ENCODE measurements at places on chromosomes 6 and 20. TPM values are rescaled to one million over a fixed set of nuclear protein-coding genes. Genes with fewer than 3 reads are reported as not detected.

COL21A1 gene
- 4.7 TPM for total RNA-seq

TPBG gene
- 17.7 TPM for total RNA-seq

OGFRL1 gene
- total RNA-seq: 20.4 TPM

RIPK1 gene
- 24.8 TPM for total RNA-seq

PRR18 gene
- total RNA-seq: not detected

ZNF165 gene
- total RNA-seq: 4.2 TPM

DEFB132 gene
- total RNA-seq: not detected

DNAH8 gene
- not detected for total RNA-seq

- no peak for DNase-seq
Observed at GRCh38 chr6:120493505-120493904, 840.8 kb downstream of the TBC1D32 start.

DNA sequence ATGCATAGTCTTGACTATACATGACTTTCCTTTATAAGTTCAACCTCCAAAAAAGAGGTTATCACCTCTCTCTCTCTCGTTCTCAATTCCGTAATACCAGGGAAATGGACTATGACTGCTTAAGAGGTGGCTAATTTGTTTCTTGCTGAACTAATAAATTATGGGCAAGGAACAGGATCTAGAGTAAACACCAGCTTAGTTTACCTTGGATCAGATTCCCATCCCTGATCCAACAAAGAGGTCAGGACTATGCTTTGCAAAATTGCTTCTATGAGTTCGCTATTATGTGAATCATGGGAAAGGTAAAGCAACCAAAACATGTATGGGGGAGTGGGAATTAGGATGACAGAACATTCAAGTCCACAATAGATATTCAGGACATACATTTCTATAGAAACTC lies 630.7 kb downstream of the HACE1 start:
- no peak for DNase-seq

GRCh38 chr6:11277275-11278206 lies 45.1 kb upstream of the NEDD9 start:
- DNase-seq: peak; percentile 62

GRCh38 chr6:100246206-100246605 lies 218.5 kb downstream of the SIM1 start:
- peak; percentile 10 for DNase-seq

DNA sequence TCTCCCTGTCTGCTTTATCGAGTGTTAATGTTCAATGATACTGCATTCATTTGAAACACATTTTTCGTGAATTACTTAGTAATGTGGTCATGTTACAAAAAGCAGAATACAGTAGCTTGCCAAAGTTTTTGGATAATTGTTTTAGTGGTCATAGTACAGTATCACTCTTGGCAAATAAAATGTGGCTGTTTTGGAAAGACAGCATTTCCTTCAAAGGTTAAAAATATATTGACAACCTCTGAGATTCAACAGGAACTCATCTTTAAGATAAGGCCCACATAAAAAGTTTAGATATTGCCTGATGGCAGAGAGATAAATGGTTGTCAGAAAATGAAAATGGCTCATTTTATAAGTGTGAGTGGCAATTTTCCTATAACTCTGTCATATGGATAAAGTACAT lies 297.7 kb upstream of the MAN1A1 start:
- DNase-seq: no peak

- DNase-seq: no peak
Observed at GRCh38 chr6:56816370-56816769, 138.5 kb upstream of the BEND6 start.

- DNase-seq: peak; percentile 13
Observed at GRCh38 chr6:135759831-135760230, 91.7 kb upstream of the PDE7B start.

GRCh38 chr6:152441902-152442301 lies 195.3 kb downstream of the SYNE1 start:
- no peak for DNase-seq

- no peak for DNase-seq
Observed at GRCh38 chr6:29925321-29925720, 17.0 kb upstream of the HLA-A start.

- no peak for DNase-seq
Observed at GRCh38 chr6:139099984-139100383, 34.9 kb upstream of the HECA start.

DNA sequence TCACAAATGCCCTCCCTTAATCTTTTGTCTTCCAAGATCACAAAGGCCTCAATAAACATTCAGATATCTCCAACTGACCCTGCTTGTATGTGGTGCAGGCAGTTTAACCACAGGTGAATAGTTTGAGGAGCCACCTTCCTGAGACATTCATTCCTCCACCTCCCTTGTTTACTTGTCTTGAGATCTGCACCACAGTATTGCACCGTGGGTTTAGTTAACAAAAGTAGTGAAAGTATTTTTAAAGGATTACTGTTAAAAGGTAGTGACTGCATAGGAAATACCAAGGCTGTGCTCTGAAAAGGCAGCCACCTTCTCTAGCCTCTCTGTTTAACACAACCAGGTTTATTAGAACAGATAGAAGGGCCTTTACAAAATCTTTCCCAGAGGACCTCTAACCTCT lies 46.5 kb downstream of the SESN1 start:
- peak; percentile 20 for DNase-seq

GRCh38 chr20:25011261-25011660 lies 18.7 kb upstream of the APMAP start:
- no peak for DNase-seq

GRCh38 chr20:1281279-1282057 lies 15.4 kb downstream of the SNPH start:
- peak; percentile 37 for DNase-seq

- peak; percentile 51 for DNase-seq
Observed at GRCh38 chr20:59441860-59442810, 141.7 kb downstream of the EDN3 start.

GRCh38 chr6:45378334-45378926 lies 696 bp upstream of the SUPT3H start:
- peak; percentile 27 for DNase-seq

DNA sequence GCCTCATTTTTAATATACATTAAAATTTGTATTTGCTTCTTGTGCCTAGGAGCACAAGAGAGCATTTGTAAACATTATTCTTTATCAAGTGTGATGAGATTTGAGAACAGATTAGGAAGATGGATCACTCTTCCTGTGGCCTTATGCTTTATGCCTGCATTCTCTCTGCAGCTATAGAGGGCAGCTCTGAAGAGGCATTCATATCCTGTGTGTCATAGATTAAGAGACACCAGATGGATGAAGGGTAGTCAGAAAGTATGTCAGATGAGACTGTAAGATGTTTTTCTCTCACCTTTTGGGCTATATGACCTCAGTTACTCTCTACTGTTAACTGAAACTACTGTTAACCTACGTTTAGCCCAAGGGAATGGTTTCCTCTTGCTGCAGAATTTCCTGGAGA lies 61.4 kb downstream of the DNAH8 start:
- no peak for DNase-seq

DNA sequence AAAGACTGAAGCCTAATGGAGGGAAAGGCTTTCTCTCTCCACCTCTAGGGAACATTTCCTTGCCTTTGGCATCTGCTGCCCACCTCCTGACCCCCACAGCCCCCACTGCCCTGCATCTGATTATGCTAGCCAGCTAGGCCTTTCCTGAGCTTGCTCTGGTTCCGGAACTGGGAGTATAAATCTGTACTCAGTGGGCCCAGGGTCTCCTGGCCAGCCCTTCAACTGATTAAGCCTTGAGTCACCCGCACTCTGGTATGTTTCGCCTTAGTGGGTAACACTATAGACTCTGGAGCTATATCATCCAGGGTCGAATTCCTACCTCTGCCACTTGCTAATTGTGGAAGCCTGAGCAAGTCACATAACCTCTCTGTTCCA lies 45.6 kb upstream of the RIPOR2 start:
- DNase-seq: peak; percentile 25

DNA sequence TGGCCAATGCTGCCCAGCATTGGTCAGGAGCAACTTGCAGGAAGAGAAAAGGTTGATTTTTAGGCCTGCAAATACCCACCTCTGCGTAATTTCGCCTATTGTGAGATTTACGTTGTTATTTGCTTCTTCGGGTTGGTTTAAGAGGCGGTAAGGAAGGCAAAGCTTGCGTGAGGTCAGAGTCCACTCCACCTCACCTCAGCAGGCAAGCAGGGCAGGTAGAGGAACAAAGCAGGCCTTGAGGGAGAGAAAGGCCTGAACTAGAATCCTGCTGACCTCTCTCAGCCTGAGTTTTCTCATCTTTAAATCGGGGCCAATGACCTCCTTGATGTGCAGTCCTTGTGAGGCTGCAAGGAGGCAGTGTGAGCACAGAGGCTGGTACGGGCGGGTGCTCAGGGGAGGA lies 239.1 kb downstream of the CDC5L start:
- no peak for DNase-seq

GRCh38 chr20:40943591-40943990 lies 85.0 kb upstream of the TOP1 start:
- no peak for DNase-seq

Measured in stomach (tissue), 19 donors.